ENCODE measurements at places on chromosomes 2 and 18.

DNA sequence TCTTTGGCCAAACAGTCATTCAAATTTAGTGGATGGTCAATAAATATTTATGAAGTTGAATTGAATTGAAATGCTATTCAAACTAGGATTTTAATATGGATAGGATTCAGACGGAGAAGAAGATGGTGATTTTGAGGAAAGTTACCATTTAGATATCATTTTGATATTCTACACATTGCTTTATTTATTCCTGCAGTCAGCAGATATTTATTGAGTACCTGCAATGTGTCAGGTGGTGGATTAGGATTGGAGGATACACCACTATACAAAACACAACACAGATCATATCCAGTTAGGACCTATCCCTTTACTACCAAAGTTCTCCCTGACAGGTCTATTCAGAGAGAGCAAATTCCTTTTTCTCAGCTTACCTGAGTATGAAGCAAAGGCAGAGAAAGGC lies 38.8 kb downstream of the MAPRE2 start:
- no peak for DNase-seq

- DNase-seq: no peak
These were observed 6.8 kb downstream of the HS6ST1 start for GRCh38 chr2:128311755-128312341.

DNA sequence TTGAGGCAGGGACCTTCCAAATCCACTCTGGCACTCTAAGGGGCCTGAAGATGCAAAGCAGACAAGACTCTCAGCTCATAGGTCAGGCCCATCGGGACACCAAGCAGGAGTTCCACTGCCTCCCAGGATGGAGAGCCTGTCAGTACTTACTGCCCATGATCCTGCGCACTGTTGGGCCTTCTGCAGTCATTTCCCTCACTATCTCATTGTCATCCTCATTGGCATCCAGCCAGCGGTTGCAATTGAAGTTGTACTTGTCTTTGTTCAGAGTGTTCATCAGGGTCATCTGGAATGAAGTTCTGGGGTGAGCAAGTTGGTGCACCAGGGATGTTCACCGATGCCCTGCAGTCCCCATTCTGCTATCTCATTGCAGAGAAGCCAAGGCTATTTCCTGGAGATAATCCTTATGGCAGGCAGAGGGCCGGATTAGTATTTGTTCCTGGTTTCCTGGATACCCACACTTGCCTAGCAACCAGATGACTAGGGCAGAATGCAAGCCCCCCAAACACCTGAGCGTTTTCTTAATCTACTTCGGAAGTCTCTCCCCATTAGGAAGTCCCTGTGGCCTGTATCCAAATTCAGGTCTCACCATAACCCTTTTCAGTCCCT lies 65.1 kb downstream of the LOXHD1 start:
- no peak for DNase-seq

DNA sequence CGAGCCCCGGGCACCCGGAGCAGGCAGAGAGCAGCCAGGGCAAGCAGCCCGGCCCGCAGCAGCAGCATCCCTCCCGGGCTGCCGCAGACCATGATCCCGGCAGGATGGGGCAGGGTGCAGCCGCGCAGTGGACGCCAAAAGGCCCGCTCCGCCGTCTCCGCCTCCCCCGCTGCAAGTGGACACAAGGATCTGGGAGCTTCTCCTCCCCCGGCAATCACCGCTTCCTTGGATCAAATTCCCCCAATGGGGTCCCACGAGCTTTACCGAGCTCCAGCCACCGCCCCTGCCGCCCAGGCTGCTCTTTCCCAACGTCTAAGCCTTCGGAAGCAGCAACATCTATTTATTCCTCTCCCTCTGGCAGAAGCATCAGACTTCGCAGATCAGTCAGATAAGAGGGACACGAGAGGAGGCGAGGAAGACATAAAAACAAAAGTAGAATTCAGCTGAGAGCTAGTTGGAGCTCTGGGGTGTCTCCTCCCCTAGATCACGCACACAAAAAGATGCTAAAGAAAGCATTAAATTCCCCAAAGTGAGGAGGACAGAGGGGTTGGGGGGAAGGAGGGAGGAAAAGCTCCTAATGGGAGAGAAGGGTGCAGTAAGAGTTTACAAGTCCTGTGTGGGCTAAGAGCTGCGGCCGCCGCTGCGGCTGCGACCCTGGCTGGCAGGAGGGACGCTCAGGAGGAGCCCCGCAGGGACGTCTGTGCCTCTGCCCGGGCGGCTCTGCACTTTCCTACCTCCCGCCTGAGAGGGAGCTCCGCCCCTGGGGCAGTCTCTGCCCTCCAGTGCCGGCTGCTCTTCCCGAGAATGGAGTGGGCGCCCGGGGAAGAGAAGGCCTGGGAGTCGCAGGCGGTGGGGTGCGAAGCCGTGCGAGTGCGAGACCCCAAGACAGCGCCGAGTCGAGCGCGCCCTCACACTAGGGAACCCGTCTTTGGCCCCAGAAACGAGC lies at the start of gene FRZB:
TSS of gene FRZB (minus strand) at position 177 of the 946 bp plus-strand sequence. CDS start at position 92, 85 bp downstream.
- DNase-seq: peak; percentile 85

DNA sequence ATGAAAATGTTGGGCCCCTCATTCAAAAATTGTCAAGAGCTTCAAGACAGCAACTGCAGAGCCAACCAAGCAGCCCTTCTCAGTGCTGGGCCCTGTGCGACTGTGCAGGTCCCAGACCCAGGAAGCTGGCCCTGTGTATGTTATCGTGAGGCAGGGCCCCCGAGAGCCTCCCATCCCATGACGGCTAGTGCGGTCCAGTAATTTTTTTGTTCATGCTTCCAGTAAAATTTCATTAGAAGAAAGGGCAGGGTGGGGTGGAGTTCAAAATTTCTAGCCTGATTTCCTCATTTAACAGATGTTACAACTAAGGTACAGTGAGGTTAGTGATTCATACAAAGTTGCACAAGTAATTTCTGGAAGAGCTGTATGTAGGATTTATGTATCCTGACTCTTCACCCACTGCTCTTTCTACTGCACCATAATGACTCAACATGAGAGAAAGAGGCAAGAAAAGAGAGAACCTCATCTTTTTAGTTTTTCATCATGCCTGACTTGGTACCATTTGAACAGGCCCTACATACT lies 105.5 kb downstream of the ZEB2 start:
- DNase-seq: peak; percentile 93

DNA sequence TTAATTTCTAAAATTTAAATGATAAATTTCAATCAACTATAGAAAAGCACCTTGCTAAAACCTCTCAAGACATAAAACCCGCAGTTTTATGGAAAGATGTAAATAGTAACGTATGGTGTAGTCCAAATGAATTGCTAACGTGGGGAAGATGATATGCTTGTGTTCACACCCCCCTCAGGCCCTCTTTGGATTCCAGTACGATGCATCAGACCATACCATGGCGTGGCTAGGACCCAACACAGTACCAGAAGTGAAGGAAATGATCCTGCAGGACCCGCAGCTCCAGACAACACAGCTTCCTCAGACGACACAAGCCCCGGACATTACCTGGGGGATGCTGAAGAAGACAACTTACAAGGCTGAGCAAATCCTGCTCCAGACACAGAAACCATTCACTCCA lies 60.1 kb upstream of the DYSF start:
- DNase-seq: no peak

DNA sequence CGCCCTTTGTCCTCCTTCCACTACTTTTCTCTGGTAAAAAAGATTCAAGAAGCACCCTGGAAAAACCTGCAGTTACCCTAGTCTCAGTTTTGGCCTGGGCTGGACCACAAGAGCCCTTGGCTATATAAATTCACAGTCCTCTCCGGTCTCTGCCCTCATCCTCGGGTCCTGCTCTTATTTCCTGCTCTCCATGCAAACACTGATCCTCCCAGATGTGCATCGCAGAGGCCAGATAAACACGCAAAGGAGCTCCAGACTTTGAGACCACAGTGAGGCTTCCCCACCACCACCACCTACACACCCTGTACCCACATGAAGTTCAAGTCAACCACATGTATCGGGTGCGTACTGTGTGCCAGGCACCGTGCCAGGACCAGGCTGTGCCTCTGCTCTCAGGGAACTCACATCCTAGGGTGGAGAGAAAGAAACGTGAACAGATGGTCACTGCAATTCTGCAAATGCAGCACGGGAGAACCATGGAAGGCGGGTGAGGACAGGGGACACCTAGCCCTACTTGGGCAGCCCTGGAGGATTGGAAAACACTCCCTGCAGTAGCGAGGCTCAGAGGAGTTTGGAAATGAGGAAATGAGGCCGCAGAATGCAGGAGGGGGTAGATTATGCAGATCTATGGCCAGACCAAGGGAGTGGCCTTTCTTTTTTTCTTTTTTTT lies 7.4 kb downstream of the CTDSP1 start:
- DNase-seq: peak; percentile 78

DNA sequence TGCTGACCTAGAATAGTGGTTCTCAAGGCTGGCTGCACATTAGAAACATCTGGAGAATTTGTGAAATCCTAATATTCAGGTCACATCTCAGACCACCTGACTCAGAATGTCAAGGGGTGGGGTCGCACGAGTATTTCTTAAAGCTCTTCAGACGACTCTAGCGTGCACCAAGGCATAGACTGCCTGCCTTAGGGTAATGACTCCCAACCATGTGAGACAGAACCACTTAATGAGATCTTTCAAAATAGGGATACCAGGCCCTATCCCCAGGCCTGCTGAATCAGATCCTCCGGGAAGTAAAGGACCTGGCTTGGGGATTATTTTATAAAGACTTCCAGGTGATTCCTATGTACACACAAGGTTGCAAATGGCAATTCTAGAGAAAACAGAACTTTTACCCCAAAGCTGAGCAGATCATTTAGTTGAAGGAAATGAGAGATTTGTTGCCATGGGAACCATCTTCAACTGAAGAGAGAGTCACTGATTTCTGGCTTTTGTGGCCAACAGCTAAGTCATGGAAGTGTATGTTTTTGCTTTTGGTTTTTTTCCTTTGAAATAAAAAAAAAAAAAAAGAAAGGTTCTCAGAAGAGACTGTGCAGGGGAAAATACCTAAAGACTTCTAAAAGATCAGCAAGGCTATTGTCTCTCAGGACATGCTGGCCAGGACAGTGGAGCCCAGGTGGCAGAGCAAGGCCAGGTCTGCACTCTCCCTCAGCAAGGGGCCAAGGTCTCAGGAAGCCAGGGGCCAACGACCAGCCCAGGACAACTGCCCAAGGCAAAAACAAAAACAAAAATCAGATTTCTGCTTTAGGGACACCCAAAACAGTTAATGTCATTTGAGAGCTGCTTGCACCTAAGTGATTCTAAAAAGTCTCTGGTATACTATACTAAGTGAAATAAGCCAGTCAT lies 15.3 kb upstream of the LOXHD1 start:
- DNase-seq: peak; percentile 13

DNA sequence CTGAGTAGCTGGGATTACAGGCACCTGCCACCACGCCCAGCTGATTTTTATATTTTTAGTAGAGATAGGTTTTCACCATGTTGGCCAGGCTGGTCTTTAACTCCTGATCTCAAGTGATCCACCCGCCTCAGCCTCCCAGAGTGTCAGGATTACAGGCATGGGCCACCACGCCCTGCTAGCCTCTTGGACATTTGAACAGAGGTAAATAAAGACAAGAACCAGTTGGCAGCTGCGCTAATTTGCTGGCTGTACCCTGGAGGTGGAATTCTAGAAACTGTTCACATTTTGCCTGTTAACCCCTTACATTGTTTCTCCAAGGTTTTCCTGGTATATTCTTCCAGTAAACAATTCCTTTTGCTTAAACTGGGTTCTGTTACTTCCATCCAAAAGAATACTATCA lies 132.9 kb downstream of the CDH2 start:
- no peak for DNase-seq

DNA sequence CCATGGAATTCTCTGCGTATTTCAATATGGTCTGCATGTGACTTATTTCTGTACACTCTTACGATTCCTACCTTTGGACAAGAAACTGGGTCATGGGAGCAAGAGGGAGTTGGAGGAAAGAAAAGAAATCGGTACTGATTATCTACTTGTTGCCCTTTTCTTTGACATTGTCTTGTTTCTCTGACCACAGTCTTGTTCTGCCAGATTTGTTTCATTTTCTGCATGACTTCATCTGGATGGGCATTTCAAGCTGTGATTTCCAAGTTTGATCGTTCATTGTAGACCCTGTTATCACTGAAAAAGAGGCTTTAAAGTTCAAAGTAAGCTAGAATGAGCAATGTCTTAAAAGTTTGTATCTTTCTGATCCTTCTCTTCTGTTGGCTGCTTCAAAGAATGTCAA lies 2186.3 kb upstream of the CELF4 start:
- no peak for DNase-seq

DNA sequence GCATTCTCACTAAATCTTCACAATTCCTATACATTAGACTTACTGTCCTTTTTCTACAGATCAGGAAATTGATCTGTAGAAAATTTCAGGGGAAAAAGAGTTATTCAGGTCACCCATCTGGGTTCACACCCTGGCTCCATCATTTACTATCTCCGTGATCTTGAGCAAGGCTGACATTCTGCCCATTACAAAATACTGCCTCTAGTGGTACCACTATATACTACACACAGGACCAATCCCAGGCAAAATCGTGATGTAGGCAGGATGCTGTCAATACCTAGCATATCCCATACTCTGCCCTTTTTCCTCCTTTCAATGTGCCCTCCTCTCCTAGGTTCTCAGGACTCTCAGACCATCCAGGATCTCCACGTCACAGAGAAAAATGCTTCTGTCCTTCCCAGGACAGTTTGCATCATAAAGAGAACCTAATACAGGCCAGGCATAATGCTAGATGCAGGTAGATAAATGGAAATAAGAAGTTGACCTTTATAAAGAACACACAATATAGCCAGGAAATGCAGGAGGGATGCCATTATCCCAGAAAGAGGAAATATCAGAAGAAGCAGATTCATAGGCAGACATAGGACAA lies 101.9 kb downstream of the CDH20 start:
- DNase-seq: peak; percentile 35

- DNase-seq: peak; percentile 29
These were observed 10.2 kb downstream of the RAB10 start for GRCh38 chr2:26043862-26044696.

- no peak for DNase-seq
These were observed 72.3 kb upstream of the ST3GAL5 start for GRCh38 chr2:85961053-85961452.

- no peak for DNase-seq
These were observed 153.5 kb upstream of the ZEB2 start for GRCh38 chr2:144673456-144673855.

GRCh38 chr2:169189132-169189531 lies 119.8 kb downstream of the DHRS9 start:
- DNase-seq: no peak

GRCh38 chr2:222545823-222546795 lies 109.8 kb downstream of the FARSB start:
- DNase-seq: no peak
